ENCODE measurements at places on chromosomes 6 and 20. TPM values are rescaled to one million over a fixed set of nuclear protein-coding genes. Genes with fewer than 3 reads are reported as not detected.

IL17F gene
- not detected for total RNA-seq

RNASET2 gene
- total RNA-seq = 26.5 TPM

FANCE gene
- 9.6 TPM for total RNA-seq

GRCh38 chr6:148392671-148393070, 50.0 kb downstream of the SASH1 start:
- H3K27ac ChIP-seq = no peak overlapping the region
- no peaks in the 10 kb centered on the region for H3K4me1 ChIP-seq
- DNase-seq = no peak
- no peaks in the 10 kb centered on the region for H3K36me3 ChIP-seq

GRCh38 chr6:166258854-166259276, 49.3 kb downstream of the PRR18 start:
- H3K36me3 ChIP-seq = no peaks in the 10 kb centered on the region
- H3K4me1 ChIP-seq = no peaks in the 10 kb centered on the region
- no peak overlapping the region for H3K4me3 ChIP-seq

DNA sequence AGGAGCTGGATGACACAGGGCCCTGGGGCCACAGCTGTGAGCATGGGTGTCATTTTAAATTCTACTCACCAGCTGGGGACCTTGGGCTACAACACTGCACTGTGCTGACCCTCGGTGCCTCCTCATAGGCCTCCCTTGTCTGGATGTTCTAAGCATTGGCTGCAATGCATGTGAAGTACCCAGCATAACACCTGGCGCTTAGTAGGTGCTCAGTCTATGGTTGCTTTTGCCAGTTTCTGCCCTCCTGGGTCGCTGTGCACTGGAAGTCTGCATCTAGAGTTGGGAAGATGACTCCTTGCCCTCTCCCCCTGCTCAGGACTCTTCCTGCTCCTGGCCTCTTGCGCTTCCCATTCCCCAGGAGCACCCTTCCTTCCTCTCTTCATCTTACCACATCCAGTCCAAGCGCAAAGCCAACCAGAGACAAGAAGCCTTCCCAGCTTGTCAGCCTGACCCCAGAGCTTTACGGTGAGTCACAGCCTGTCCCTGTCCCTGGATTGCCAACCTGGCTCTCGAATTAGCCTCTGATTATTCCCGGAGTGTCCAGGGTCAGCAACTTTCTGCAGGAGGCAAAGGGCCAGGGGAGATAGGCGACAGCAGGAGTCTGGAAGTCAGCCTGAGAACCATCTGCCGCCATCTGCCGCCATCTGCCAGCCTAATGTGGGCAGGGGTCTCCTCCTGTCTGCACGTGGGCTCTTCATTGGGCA, 8.8 kb downstream of the SLC13A3 start:
- H3K4me3 ChIP-seq = no peak overlapping the region
- H3K27ac ChIP-seq = no peak overlapping the region
- H3K4me1 ChIP-seq = no peaks in the 10 kb centered on the region
- H3K36me3 ChIP-seq = no peaks in the 10 kb centered on the region

- no peak overlapping the region for H3K4me3 ChIP-seq
- DNase-seq = no peak
- H3K4me1 ChIP-seq = no peaks in the 10 kb centered on the region
Measured at GRCh38 chr6:46940433-46941226, 18.9 kb upstream of the ADGRF5 start.

DNA sequence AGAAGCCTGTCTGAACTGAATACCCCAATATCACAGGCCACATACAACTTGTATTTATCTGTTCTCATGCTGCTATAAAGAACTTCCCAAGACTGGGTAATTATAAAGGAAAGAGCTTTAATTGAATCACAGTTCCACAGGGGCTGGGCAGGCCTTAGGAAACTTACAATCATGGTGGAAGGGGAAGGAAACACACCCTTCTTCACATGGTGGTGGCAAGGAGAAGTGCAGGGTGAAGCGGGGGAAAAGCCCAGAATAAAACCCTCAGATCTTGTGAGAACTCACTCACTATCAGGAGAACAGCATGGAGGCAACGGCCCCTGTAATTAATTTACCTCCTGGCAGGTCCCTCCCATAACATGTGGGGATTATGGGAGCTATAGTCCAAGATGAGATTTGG, 50.3 kb upstream of the FNDC1 start:
- H3K27ac ChIP-seq = no peak overlapping the region
- DNase-seq = no peak
- no peaks in the 10 kb centered on the region for H3K36me3 ChIP-seq
- no peaks in the 10 kb centered on the region for H3K4me1 ChIP-seq
- no peak overlapping the region for H3K4me3 ChIP-seq

DNA sequence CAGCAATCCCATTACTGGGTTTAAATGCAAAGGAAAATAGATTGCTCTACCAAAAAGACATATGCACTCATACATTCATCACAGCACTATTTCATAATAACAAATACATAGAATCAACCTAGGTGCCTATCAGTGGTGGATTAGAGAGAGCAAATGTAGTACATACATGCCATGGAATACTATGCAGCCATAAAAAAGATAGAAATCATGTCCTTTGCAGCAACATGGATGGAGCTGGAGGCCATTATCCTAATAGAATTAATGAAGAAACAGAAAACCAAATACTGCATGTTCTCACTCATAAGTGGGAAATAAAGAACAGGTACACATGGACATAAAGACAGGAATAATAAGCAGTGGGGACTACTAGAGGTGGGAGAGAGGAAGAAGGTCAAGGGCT, 70.7 kb upstream of the MLIP start:
- no peak for DNase-seq
- peaks cover 6% of the 10 kb centered on the region for H3K27me3 ChIP-seq

DNA sequence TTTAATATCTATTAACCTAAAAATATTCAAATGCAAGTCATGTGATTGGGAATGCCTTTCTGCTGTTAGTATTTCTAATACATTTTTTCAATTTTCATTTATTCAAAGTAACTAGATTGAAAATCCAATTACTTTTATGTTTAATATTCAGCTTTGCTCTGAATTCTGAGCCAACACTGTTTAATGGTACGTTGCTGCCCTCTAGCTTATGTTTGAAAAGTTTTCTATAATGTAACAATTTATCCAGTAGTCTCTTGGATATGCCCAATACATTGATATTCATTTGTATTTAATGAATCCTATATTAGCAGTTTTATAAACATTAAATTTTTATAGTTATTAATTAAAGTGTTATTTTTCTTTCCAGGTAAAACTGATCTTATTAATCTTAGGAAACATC, 47.4 kb downstream of the LGSN start:
- no peak overlapping the region for H3K27ac ChIP-seq
- H3K27me3 ChIP-seq = no peaks in the 10 kb centered on the region
- no peaks in the 10 kb centered on the region for H3K4me1 ChIP-seq
- no peaks in the 10 kb centered on the region for H3K36me3 ChIP-seq
- no peak overlapping the region for H3K4me3 ChIP-seq

- H3K4me1 ChIP-seq = no peaks in the 10 kb centered on the region
- H3K27ac ChIP-seq = no peak overlapping the region
- H3K36me3 ChIP-seq = no peaks in the 10 kb centered on the region
- H3K27me3 ChIP-seq = no peaks in the 10 kb centered on the region
Measured at GRCh38 chr6:38686270-38687042, 16.5 kb downstream of the GLO1 start.
